ENCODE measurements at places on chromosomes 16 and 17.

GRCh38 chr17:34219405-34219804 is 35.7 kb upstream of the CCL2 start:
- no peak for DNase-seq

DNA sequence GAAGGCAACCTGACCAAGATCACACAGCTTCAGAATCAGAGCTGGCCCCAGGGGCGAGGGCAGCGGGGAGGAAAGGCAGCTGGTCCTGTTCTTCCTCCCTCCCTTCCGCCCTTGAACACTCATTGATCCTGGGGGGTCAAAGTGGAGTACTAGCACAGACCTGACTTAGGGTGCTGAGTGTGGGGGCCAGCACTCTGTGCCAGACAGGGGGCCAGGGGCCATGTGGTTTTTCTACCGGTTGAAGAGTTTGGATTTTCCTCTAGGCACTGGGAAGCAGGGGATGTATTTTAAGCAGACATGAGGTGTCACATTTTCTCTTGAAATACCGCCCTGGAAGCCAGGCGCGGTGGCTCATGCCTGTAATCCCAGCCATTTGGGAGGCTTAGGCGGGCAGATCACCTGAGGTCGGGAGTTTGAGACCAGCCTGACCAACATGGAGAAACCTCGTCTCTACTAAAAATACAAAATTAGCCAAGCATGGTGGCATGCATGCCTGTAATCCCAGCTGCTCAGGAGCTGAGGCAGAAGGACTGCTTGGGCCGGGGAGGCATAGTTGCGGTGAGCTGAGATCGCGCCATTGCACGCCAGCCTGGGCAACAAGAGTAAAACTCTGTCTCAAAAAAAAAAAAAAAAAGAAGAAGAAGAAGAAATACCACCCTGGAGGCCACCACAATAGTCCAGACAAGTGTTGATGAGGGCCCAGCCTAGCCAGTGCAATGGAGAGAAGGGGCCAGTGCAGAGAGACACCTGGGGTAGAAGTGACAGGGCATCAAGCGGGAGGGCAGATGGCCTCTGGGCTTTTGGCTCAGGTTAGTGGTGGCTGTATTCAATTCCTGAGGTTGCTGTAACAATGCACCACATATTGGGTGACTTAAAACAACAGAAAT is 15.3 kb downstream of the OSBPL7 start:
- no peak for DNase-seq

DNA sequence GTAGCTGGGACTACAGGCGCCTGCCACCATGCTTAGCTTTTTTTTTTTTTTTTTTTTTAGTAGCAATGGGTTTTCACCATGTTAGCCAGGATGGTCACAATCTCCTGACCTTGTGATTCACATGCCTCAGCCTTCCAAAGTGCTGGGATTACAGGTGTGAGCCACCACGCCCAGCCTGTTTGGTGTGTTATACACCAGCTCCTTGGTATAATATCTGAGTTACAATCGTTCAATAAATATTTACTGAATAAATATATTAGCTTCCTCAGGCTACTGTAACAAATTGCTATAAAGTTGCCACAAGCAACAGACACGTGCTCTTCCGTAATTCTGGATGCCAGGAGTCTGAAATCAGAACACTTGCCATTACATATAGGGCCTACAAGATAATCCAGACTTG is 13.6 kb upstream of the FAM20A start:
- DNase-seq = no peak

DNA sequence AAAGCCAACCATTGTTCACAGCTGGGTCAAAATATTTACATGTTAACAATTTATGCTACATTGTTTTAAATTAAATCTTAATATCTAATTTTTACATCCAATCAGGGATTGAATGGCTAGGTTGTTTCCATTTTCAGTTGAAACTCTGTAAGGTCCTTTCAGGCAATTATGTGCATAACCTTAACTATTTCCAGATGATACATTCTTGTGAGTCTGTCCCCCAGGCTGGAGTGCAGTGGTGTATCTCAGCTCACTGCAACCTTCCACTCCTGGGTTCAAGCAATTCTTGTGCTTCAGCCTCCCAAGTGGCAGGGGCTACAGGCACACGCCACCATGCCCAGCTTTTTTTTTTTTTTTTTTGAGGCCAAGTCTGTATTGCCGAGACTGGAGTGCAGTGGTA is 10.4 kb downstream of the CDC42EP4 start:
- DNase-seq = no peak

DNA sequence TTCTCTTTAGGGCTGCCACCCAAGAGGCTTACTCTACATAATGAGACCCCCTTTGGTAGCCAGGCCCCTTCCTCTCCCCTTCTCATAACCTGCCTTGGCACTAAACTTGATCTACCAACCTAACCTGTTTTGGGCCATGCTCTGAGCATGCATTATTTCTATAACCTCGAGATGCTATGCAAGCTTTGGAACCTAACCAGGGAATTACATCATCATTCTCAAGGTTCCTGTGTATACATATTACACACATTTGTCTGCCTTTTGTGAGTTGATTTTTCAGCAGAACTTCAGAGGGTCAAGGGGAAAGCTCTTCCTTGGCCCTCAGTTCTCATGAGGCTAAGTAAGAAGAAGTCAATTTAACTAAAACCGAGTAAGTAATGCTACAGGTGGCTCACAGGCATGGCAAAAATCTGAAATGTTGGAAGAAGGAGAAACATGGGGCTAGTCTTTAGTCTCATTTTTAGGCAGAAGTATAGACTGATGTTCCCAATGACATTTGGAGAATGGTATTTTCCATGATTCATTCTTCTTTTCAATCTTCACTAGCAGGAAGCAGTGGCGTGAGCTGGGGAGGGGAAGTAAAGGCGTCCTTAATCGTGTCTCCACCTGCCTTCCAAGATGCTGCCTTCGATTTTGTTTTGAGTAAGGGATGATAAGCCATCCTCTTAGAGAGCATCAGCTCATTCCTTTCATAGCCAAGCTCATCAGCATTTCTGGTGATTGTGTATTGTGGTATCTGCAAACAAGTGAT is 308.4 kb downstream of the ABCC12 start:
- no peak for DNase-seq

DNA sequence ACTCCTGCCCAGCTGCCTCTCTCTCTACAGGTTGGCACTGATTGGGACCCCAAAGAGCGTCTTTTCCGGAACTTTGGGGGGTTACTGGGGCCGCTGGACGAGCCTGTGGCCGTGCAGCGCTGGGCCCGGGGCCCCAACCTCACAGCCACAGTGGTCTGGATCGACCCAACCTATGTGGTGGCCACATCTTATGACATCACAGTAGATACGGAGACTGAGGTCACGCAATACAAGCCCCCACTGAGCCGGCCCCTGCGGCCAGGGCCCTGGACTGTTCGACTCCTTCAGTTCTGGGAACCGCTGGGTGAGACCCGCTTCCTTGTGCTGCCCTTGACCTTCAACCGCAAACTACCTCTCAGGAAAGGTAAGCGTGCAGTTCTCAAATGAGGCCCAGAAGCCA is 12.3 kb downstream of the XYLT2 start:
- no peak for DNase-seq

- no peak for DNase-seq
These were observed 444.0 kb downstream of the XYLT1 start for GRCh38 chr16:17026600-17027242.

DNA sequence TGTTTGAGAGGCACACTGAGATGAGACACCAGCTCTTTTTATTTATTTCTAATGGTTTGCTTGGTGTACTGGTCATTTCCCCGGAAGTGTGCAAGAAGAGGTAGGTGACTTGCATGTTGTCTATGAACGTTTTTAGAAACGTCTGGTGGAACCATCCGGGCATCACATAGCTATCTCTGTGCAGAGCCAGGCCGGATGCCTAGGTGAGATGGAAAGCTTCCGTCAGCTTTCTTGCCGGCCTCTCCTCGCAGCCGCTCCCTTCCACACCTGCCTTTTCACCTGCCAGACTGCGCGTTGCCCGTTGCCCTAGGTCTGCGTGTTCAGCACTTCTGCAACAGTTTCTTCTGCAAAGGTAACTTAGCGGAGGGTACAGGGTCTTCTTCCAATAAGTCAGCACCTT is 416.0 kb downstream of the WWOX start:
- no peak for DNase-seq

DNA sequence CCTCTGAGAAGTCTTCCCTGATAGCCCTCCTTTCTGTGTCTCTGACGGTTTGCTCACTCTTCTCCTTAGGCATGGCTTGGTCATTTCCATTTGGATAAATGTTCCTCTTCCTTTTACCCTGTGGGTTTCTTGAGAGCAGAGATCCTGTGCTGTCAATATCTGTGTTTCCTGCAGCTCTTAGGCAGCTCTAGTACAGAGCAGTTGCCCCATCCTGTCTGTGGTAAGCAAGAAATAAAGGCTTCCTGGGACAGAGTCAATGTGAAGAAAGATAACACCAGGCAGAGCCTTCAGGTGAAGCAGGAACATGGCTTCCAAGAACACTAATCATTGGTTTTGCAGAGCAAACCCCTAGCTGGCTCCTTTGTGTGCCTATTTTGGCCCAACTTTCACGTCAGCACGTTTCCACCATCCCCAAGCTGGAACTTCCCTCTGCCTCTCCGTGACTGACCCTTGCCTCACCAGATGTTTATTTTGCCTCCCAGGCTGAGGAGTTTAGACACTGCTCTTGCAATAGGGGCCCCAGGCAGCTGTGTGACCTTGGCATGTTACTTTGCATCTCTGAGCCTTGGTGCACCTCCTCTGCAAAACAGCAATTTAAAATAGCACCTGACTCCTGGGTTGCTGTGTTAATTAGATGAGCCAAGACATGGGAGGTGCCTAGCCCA is 49.6 kb upstream of the SIAH1 start:
- DNase-seq = no peak

DNA sequence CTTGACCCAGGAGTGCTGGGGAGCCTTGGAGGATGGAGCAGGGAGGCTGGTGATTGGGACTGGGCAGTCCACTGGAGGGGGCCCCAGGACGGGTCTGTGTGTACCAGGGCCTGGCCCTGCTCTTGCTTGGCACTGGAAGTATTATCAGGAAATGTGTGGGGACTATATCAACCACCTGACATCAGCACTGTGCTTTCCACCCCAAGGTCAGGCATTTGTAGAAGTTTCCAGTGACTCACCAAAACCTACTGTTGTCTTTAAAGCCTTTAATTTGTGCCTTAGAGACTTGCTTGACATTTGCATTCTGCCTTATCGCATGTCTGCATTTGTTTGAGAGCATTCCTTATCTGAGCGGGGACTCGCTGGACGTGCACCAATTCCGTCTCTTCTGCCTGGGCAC is 323.1 kb downstream of the FOXL1 start:
- DNase-seq = no peak

- DNase-seq = no peak
These were observed 62.8 kb upstream of the B4GALNT2 start for GRCh38 chr17:49069585-49070273.

DNA sequence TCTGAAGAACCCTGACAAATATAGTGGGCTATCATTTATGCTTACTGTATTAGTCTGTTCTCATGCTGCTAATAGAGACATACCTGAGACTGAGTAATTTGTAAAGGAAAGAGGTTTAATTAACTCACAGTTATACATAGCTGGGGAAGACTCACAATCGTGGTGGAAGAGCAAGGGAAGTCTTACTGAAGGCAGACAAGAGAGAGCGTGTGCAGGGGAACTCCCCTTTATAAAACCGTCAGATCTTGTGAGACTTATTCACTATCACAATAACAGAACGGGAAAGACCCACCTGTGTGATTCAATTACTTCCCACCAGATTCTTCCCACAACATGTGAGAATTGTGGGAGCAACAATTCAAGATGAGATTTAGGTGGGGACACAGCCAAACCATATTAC is 526.8 kb upstream of the GOT2 start:
- DNase-seq = no peak

GRCh38 chr17:20307326-20307910 is 159.9 kb downstream of the LGALS9B start:
- no peak for DNase-seq

- DNase-seq = no peak
These were observed 27.2 kb downstream of the FZD2 start for GRCh38 chr17:44584443-44584842.
